ENCODE measurements at places on chromosomes 16 and 17. TPM values are rescaled to one million over a fixed set of nuclear protein-coding genes. Genes with fewer than 3 reads are reported as not detected.

- DNase-seq = no peak
These were observed 137.5 kb downstream of the XYLT1 start for GRCh38 chr16:17333229-17333628.

GRCh38 chr16:27169511-27170071 lies 33.7 kb upstream of the KDM8 start:
- no peak for DNase-seq

GRCh38 chr16:72094266-72094610 lies 591 bp downstream of the DHX38 start:
- DNase-seq = no peak

- DNase-seq = no peak
These were observed 39.8 kb downstream of the MAP1LC3B start for GRCh38 chr16:87431926-87432325.

GRCh38 chr17:45018514-45018847 lies 33.0 kb downstream of the DCAKD start:
- DNase-seq = no peak

GRCh38 chr16:30377050-30377811 lies 2.6 kb downstream of the MYL11 start:
- no peak for DNase-seq

- DNase-seq = no peak
These were observed 73.5 kb downstream of the ZNF423 start for GRCh38 chr16:49782405-49782804.

DNA sequence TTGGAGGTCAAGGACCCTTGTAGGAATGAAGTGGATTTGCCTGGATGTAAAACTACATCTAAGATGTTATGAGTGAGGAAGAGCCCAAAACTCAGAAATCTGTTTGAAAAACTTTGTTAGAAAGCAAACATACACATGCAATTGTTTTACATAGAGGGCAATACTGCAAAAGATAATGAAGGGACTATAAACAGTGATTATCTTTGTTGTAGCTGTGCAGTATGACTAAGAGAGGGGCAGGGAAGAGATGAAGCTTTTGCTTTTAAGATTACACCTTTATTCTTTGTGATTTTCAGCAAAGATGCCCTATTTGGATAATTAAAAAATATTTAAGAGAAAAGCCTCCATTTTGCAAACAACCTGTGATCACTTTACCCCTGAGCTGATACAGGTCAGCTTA lies 839.9 kb upstream of the RBFOX1 start:
- DNase-seq = no peak

GRCh38 chr17:229709-230394 lies 48.4 kb upstream of the DOC2B start:
- no peak for DNase-seq

- DNase-seq = no peak
These were observed 70.3 kb downstream of the IRX3 start for GRCh38 chr16:54216268-54216667.

GRCh38 chr16:23124315-23124714 lies 24.9 kb downstream of the USP31 start:
- DNase-seq = no peak

DNA sequence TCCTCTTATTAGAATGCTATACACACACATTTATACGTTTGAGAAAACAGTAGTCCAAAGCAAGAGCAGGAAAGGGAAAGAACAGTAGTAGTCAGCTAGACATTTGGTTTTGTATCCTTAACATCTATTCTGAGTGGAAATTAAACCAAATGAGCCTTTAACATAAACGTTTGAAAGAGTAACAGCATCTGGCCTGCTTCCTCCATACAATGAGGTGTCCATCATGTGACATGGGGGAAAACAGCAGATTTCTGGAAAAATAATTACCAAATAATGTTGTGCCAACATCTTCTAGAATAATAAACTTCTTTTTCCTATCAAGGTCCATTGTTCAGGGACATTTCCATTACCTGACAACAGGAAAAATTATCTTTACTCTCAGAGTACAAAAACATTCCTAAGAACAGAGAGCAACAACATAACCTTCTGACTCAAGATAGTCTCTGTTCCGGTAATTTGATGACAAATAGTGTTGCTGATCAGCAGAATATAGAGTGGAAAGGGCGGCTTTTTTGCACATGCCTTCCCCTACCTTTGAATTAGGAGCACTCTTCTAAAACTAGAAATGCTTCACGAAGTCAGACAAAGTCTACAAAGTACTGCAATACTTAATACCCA lies 20.2 kb downstream of the CYTH1 start:
- DNase-seq = no peak

Gene RAD51D
- polyA plus RNA-seq = 13.6 TPM

Gene NPIPA8
- polyA plus RNA-seq = 2.8 TPM
